Thoracic aorta (tissue), 2 donors: ENCODE measurements at places on chromosomes 2 and 18.

DNA sequence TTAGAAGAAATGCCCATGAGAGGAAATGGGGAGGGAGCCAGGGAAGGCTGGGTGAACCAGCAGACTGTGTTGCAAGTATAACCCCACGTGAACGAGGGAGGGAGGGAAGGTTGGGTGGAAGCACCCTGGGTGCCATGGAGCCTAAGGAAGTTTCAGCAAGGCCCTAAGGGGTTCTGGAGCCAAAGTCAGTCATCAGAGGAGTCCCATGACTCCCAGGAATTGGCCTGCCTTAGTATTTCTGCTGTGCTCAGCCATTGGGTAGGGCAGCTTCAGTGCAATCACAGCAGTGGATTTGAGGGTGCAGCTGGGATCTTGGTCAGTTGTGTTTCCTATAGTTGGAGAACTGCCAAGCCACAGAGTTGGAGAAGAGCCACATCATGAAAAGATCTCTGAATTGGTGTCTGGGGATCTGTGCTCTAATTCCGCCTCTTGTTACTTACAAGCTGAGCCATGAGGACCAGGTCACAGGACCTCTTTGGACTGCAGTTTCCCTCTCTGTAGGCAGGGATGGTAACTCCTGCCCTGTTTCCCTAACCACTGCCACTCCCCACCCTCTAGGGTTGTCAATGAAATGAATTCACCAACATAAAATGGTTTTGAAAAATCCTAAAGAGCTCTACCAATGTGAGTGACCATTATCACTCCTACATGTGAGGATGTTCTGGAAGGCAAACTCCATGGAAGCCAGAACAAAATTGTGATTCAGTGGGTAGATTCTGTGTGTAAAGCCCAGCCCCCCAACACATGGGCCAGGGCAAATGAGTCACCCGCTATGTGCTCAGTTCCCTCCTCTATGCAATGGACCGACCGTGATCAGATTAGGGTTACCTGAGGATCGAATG is 108.9 kb downstream of the CLIP4 start:
- DNase-seq: no peak

- no peak for DNase-seq
Observed at GRCh38 chr2:191839918-191840804, 6.7 kb downstream of the CAVIN2 start.

GRCh38 chr2:35989503-35989902 is 366.1 kb upstream of the CRIM1 start:
- DNase-seq: no peak

DNA sequence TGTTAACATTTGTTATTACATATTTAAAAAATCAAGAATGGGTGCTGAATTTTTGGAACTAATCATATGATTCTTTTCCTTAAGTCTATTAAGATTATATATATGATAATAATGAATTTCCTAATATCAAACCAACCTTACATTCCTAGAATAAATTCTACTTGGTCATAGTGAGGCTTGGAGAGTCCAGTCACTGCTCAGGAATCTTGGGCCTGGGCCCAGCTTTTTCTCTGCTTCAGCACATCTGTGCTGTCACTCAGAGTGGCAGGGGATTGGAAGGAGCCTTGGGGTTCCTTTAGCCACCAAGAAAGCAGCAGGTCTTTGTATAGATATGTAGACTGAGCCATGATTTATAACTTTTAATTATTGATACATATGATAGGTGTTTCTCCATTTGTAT is 19.9 kb upstream of the ZAP70 start:
- no peak for DNase-seq

DNA sequence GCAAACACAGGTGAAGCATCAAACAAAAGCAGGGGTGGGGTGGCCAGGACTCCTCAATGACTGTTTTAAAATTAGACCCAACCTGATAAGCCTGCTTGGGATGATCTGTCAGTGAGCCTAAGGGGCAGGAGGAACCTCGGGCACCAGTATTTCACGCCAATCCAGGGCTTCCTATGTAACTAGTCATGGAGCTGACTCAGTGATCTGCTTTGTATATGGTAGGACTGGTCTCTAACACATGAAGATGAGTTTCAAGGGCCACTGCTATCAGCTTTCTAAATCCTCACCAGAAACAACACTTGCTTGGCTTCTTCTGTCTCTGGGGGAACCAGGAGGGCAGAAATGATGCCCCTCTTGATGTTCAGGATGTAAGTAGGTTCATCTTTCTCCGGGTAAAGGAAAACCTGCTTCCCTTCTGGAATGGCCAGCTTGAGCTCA is 6.2 kb downstream of the APOB start:
- no peak for DNase-seq

DNA sequence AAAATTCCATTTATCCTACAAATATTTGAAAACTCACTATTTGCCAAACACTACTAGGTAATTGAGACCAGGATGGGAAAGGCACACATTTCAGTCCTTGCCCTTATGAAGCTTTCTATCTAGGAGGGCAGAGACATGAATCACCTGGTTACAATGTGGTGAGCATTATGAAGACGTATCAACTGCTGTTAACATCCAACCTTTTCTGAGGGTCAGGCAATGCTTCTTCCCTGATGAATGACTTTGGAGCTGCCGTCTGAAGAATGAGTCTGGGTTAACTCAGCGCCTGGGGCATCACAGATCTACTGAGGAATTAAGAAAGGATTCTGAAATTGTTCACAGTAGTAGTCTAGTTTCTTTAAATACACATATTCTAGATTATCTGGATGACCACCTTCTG is 62.1 kb upstream of the NOSTRIN start:
- no peak for DNase-seq

- DNase-seq: no peak
Observed at GRCh38 chr2:189505492-189505891, 64.2 kb downstream of the WDR75 start.

DNA sequence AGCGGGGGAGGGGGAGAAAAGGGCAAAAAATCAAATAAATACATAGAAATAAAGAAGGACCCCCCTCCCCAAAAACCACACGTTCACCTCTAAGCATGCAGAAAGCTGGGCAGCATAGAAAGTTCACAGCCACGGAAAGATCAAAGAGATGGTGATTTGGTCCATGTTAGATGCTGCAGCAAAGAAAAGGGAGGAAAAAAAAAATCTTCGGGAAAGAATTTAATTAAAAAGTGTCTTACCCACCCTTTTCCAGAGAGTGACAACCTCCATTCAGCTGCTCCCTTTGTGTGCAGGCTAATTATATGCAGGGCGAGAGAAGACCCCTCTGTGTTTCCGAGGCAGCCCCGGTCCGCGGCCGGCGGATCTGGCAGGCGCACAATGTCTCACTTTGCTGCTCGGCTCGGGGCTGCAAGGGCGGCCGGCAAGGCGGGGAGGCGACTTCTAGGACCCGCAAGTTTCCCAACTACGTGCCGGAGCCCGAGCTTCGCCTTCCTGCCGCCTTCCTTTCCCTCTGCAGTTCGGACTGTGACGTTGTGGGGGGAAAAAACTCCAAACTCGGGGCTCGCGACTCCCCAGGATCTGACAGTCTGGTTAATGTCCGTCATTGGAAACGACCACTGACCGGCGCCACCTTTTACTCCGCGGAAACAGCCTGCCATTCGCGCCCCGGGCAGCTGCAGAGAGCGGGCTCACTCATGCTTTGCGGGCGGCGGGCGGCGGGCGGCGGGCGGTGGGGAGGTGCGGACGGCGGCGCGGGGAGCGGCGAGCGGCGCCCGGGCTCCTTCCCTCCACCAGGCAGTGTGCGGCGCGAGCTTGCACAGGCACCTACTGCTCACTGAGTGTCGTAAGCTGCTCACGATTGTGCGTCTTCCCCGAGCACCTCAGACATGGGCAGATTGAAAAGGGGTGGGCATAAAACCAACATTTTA is at the start of gene LRRTM1:
TSS of gene LRRTM1 (minus strand) at position 844 of the 929 bp plus-strand sequence. CDS start 933 bp downstream, outside the sequence.
- no peak for DNase-seq

- DNase-seq: no peak
Observed at GRCh38 chr2:19700861-19701585, 200.8 kb downstream of the TTC32 start.

DNA sequence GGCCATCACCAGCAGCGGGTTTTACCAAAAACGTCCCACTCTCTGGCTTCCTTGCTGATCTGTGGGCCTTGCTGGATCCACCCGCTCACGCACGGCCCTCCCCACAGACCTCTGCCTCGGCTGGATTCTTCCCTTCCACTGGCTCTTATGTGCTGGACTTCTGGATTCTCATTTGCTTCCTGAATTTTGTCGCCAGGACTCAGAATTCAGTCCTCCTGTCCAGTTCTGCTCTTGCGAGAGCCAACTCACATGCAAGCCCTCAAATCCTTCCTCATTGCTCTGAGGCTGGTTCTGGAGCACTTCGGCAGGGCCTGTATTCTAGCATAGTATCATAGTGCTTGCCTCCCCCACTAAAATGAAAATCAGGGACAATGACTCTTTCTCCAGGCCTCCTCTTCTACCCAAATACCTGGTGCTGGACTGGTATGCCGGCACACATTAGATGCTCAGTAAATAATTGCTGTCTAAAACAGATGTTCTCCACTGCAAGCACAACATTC is 115.5 kb downstream of the ATL2 start:
- DNase-seq: no peak

DNA sequence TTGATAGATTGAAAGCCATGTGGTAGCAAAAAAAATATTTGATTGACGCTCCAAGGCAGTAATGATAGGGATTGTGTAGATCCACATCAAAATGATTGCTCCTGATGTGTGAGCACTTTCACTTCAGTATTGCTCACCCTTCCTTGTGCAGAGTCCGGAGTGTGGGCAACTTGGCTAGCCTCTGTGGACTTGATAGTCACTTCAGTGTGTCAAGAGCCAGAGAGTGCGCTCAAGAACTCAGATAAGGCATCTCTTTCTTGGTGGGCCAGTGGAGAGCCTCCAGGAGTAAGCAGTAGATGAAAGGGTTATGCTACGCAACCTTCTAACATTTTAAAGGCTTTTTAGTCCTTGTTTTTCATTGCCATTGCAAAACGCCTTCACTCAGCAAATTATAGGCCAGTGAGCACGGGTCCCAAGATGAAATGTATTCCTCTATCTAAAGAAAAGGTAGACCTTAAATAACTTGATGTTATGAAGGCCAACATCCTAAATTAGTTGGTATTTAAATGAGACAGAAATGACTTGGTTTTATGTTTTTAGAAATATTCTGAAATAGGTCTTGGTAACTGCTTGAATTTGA is 84.4 kb downstream of the MEIS1 start:
- DNase-seq: no peak

GRCh38 chr2:46909771-46910419 is 5.7 kb downstream of the MCFD2 start:
- no peak for DNase-seq

DNA sequence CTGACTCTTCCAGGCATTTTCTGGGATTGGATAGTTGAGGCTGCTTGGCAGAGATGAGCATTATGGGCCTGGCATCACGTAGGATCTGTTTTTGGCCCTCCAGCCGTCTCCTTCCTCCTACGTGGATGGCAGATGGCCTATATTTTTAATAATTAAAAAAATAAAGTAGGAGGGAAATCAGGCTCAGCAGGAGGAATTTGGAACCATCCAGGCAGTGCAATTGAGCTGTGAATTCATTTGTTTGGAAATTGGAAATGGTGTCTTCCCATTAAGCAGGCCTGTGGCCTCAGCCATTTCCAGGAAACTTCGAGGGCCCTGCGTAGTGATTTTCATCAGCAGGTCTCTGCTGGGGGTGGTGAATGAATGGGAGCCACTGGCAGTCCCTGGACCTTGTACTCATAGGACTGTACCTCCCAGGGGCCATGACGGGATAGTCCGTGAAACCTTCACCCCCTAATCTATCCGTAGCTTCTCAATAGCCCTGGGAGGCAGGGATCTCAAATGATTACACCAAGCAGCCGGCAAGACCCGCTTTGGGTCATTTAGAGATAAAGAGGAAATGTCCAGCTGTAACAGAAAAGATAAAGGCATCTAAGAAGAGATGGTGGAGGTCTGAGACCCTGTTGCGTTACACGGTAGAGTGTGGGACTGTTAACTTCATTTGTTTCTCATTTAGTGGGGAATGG is 73.1 kb upstream of the TNP1 start:
- DNase-seq: no peak

GRCh38 chr2:215969131-215969841 is 44.1 kb downstream of the MREG start:
- no peak for DNase-seq

- peak; percentile 50 for DNase-seq
Observed at GRCh38 chr2:111698743-111699554, 185.0 kb downstream of the ANAPC1 start.

DNA sequence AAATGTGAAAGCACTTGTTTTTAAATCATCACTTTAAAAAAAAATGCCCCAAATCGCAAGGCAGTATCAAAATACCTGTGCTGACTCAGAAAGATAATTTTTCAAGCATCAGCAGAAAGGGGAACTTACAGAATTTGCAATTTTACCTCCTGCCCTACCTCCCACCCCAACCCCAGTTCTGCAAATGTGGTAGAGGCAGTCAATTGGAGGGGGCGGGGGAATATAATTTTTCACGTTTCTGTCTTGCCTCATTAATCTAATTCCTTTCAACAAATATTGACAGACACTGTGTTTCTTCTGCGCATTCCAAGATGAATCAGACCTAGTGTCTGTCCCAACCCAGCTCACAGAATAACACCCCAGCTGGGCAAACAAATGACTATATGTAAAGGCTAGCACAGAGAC is 76.8 kb downstream of the ALPK2 start:
- DNase-seq: no peak
